Thymus (tissue), 14 donors: ENCODE measurements at places on chromosomes 6 and 20. TPM values are rescaled to one million over a fixed set of nuclear protein-coding genes. Genes with fewer than 3 reads are reported as not detected.

The TRIM40 gene
- 0.09 TPM for total RNA-seq

DNA sequence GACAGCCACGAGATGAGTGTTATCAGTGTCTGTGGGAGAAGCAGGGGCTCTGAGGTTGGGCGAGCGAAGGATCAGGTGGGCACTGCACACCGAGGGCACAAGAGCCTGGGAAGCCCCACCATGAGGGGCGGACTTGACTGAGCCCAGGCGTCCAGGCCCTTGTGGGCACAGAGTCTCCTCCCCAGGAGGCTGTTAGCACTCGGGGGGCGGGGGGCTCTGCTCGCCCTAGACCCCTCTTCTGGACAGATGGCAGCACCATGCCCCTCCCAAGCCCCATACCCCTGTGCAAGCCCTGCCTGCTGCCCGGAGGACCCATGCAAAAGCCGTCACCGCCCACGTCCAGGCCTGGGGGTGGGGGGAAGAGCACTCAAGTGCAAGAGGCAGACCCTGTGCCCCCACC, 21.7 kb upstream of the SLCO4A1 start:
- H3K4me3 ChIP-seq, result no peak overlapping the region
- peaks cover 34% of the 10 kb centered on the region for H3K4me1 ChIP-seq
- DNase-seq, result no peak
- H3K27ac ChIP-seq, result no peak overlapping the region

The ANKEF1 gene
- 4.2 TPM for total RNA-seq

DNA sequence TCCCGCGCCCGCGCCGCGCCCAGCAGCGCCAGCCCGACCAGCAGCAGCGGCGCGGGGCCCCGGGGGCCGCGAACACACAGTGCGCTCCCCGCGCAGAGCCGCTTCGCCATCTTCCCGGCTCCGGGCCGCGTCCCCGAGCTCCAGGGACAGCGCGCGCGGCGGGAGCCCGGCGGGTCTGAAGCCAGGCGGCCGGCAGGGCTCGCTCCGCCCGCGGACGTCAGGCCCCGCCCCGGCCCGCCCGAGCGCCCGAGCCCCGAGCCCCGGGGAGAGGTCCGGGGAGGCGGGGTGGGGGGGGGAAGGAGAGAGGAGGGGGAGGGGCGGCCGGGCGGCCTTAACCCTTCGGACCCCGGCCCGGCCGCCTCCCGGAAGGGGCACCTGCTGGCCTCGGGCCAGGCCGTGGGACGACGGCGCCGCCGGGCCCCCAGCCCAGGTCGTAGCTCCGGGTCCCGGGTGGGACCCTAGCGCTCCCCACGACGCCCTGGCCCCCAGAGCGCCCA, at the start of gene LAMA5:
Gene LAMA5, minus strand, starts transcription at position 177 of the 497 bp plus-strand sequence. Its CDS starts 67 bp downstream, at position 110.
- no peak within 1 kb of the TSS for H3K27ac ChIP-seq
- peaks cover 73% of the 10 kb centered on the region for H3K27me3 ChIP-seq
- H3K4me3 ChIP-seq, result peak within 1 kb of the TSS; percentile 44
- no peaks in the 10 kb centered on the region for H3K36me3 ChIP-seq

DNA sequence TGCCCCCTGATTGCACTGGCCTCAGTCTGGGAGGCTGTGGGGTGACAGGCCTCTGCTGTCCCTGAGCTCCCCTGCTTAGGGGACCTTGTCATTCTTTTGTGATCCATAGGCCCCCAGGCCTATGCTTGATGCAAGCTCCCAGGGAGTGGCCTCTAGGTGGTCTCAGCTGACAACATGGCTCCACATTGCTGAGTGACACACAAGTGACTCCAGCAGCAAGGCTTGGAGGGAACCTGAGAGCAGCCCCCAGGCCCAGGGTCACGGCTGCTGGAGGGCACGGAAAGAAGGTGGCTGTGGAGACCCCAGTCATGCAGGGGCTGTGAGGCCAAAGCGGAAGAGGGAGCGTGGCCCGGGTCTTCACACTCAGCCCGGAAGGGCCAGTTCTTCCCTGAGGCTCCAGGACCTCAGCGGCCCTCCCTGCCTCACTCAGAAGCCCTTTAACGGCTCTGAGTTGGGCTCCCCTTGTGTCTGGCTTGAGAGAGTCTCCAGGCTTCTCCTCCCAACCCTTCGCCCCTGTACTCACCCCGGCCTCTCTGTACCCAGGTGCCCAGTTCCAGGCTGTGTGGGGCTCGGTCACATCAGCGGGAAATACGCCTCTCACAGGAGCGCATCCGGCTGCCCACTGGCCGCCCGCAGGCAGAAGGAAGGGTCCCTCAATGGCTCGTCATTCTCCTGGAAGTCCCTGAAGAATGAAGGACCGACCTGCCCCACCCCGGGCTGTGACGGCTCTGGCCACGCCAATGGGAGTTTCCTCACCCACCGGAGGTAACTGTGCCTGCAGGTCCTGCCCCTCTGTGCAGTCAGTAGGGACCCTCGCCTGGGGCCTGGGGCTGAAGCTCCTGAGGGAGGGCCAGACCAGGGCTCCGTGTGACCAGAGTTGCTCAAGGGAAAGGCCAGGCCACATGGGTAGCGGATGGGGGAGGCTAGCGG, 23.7 kb upstream of the PCMTD2 start:
- H3K36me3 ChIP-seq, result no peaks in the 10 kb centered on the region
- no peak overlapping the region for H3K27ac ChIP-seq
- H3K27me3 ChIP-seq, result no peaks in the 10 kb centered on the region
- no peak for DNase-seq
- H3K4me3 ChIP-seq, result no peak overlapping the region

GRCh38 chr6:82984720-82985119, 80.9 kb downstream of the UBE3D start:
- H3K4me3 ChIP-seq, result no peak overlapping the region
- DNase-seq, result no peak
- H3K27ac ChIP-seq, result no peak overlapping the region
- H3K4me1 ChIP-seq, result no peaks in the 10 kb centered on the region

- H3K27ac ChIP-seq, result no peak overlapping the region
- H3K36me3 ChIP-seq, result no peaks in the 10 kb centered on the region
- no peak for DNase-seq
- H3K4me1 ChIP-seq, result no peaks in the 10 kb centered on the region
- H3K4me3 ChIP-seq, result no peak overlapping the region
These were observed 23.8 kb downstream of the NKX2-2 start for GRCh38 chr20:21490105-21490504.

The CPNE5 gene
- 0.57 TPM for total RNA-seq

DNA sequence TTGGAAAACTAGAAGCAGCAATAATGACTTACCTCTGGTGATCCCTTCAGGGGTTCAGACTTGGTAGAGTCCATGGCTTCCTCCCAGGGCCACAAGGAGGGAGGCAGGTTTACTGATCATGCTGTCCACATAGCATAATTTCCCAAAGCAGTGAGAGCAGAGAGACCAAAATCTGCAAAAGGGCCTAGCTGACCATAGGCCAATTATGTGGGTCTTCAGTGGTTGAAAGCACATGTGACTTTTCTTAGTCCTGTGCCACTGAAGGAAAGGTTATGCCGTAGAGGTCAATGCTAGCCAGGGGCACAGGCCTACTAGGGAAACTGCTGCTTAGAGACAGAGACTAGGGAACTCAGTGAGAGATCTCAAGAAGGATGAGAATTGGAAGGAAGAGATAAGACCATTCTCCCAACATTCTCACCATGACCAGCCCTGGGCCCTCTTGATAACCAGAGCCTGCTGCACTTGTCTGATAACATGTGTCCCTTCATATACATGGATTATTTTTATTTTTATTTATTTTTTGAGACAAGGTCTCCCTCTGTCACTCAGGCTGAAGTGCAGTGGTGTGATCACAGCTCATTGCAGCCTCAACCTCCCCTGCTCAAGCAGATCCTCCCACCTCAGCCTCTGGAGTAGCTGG, 2.0 kb upstream of the GTPBP2 start:
- H3K27me3 ChIP-seq, result no peaks in the 10 kb centered on the region
- no peak overlapping the region for H3K4me3 ChIP-seq
- no peak for DNase-seq
- peaks cover 39% of the 10 kb centered on the region for H3K4me1 ChIP-seq
- H3K27ac ChIP-seq, result no peak overlapping the region
- peaks cover 3% of the 10 kb centered on the region for H3K36me3 ChIP-seq

The DHX35 gene
- 9.5 TPM for total RNA-seq

DNA sequence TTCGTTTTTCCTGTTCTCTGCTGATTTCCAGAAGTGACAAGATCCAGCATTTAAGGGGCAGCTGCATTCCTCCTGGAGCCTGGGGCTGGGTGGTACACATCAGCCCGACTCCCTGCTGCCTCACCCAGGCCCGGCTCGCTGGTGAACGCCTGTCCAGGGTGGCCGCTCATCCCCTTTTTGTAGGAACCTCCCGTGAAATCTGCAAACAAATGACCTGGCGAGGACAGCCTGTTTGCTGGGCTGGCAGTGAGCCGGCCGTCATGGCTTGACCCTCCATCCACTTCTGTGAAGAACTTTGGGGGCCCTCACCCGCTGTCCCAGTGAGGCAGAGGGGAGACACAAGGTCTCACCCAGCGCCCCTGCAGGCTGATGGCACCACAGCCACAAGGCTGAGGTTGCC, 39.0 kb downstream of the PYGB start:
- DNase-seq, result no peak
- H3K27me3 ChIP-seq, result no peaks in the 10 kb centered on the region
- H3K4me1 ChIP-seq, result no peaks in the 10 kb centered on the region
- peaks cover 79% of the 10 kb centered on the region for H3K36me3 ChIP-seq
- no peak overlapping the region for H3K4me3 ChIP-seq
- H3K27ac ChIP-seq, result no peak overlapping the region

DNA sequence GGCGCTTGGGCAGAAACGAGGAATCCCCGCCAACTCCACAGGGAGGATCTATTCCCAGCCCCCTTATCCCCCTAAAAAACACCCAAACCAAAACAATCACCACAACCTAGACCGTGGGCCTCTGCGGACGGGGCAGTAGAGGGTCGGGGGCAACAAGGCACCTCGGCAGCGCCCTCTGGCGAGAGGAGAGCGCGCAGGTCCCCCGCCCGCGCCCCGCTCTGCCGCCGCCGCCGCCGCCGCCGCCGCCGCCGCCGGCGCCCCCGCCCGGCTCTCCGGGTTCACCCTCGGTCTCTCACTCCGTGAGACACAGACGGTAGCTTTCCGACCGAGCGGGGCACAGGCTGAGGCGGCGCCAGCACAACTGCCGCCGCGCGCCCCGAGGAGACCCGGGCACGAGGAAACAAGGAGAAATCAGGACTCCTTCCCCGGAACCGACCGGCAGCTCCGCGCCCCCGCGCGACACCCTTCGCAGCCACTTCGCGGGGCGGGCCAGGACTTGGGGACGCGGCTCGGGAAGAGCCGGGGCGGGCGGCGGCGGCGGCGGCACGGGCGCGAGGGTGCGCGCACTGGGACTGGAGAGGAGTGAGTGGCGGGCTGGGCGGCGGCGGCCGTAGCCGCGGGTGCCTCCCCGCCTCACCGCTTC, at the start of gene SLC35F1:
Gene SLC35F1, plus strand, starts transcription at position 307 of the 643 bp plus-strand sequence.
- peak within 1 kb of the TSS; percentile 12 for H3K4me3 ChIP-seq
- H3K27ac ChIP-seq, result no peak within 1 kb of the TSS
- H3K36me3 ChIP-seq, result no peaks in the 10 kb centered on the region
- H3K4me1 ChIP-seq, result peaks cover 3% of the 10 kb centered on the region
- peaks cover 61% of the 10 kb centered on the region for H3K27me3 ChIP-seq

GRCh38 chr20:35490736-35491181, 35.4 kb downstream of the CEP250 start:
- peaks cover 59% of the 10 kb centered on the region for H3K36me3 ChIP-seq
- peak overlapping the region; percentile 73 for H3K4me3 ChIP-seq
- no peaks in the 10 kb centered on the region for H3K27me3 ChIP-seq
- peak overlapping the region; percentile 72 for H3K27ac ChIP-seq

DNA sequence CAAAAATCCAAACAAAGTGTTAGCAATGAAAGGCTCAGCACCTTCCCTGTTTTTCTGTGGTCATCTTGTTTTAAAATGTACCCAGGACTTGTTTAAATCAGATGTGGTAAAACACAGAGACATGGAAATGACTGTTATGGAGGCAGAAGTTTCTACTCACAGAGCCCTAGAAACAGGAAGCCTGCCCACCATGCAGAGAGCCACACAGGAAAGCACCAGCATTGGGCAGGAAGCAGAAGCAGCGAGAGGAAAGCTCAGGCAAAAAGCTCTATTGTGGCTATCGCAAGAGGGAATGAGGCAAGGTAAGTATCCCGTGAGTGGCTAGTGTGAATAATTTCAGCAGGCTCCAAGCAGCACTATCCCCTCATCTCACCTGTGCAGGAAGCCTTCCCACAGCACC, 42.8 kb downstream of the GPR6 start:
- no peaks in the 10 kb centered on the region for H3K27me3 ChIP-seq
- no peak overlapping the region for H3K27ac ChIP-seq
- H3K4me1 ChIP-seq, result peaks cover 3% of the 10 kb centered on the region

GRCh38 chr6:12034349-12034748, 22.2 kb downstream of the HIVEP1 start:
- H3K27me3 ChIP-seq, result no peaks in the 10 kb centered on the region
- no peak overlapping the region for H3K4me3 ChIP-seq
- H3K27ac ChIP-seq, result no peak overlapping the region
- H3K4me1 ChIP-seq, result peaks cover 4% of the 10 kb centered on the region
- no peak for DNase-seq

- peaks cover 5% of the 10 kb centered on the region for H3K27me3 ChIP-seq
- H3K4me3 ChIP-seq, result no peak overlapping the region
- peaks cover 8% of the 10 kb centered on the region for H3K4me1 ChIP-seq
- no peaks in the 10 kb centered on the region for H3K36me3 ChIP-seq
These were observed 244.5 kb downstream of the CDC5L start for GRCh38 chr6:44631968-44632367.

The FOXF2 gene
- not detected for total RNA-seq

GRCh38 chr20:5806457-5807263, 56.5 kb downstream of the SHLD1 start:
- no peak for DNase-seq
- H3K4me1 ChIP-seq, result peaks cover 48% of the 10 kb centered on the region
- no peak overlapping the region for H3K27ac ChIP-seq
- no peak overlapping the region for H3K4me3 ChIP-seq
- peaks cover 3% of the 10 kb centered on the region for H3K36me3 ChIP-seq

DNA sequence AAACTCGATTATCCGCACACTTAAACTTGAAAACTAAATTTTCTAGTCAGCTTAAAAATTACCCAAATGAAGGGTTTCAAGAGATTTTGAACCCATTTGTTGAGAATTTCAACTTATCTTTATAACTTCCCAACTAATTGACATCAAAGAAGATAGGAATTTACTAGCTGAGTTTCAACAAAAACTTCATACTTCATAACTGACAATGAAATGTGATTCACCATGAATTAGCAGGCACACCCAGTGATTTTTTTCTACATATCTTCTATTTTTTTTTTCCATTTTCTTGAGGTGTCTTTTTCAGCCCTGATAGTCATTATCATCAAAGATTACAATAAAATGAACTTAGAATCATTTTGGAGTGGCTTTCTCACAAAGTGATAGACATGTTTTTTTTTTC, 26.7 kb downstream of the TNFAIP3 start:
- no peaks in the 10 kb centered on the region for H3K4me1 ChIP-seq
- no peak overlapping the region for H3K4me3 ChIP-seq
- DNase-seq, result no peak
- H3K36me3 ChIP-seq, result no peaks in the 10 kb centered on the region
- no peaks in the 10 kb centered on the region for H3K27me3 ChIP-seq

The CYP21A2 gene
- 0.24 TPM for total RNA-seq

- H3K36me3 ChIP-seq, result no peaks in the 10 kb centered on the region
- H3K27me3 ChIP-seq, result no peaks in the 10 kb centered on the region
- no peak overlapping the region for H3K4me3 ChIP-seq
- H3K27ac ChIP-seq, result peak overlapping the region; percentile 59
- DNase-seq, result peak; percentile 67
These were observed 50.2 kb upstream of the SIRPG start for GRCh38 chr20:1707588-1708449.

GRCh38 chr6:165231177-165231576, 78.2 kb downstream of the C6orf118 start:
- no peaks in the 10 kb centered on the region for H3K4me1 ChIP-seq
- DNase-seq, result no peak
- H3K36me3 ChIP-seq, result no peaks in the 10 kb centered on the region
- H3K4me3 ChIP-seq, result no peak overlapping the region
- no peak overlapping the region for H3K27ac ChIP-seq
- H3K27me3 ChIP-seq, result no peaks in the 10 kb centered on the region
